ENCODE measurements at places on chromosomes 7 and 10.

DNA sequence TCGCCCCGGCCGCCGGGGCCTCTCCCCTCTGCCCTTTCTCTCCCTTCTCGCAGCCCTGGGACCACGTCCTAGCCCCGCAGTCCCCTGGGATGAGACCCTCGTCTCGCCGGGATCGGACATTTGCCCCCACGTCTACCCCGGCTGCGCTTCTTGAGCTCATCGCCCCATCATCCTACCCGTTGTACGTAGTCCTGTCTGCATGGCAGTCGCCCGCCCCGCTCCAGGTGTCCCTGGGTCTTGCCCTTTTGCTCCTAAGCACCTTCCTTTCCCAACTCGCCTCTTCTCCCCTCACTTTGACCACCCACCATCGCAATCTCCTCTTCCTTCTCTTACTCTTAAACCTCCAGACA, 582 bp downstream of the TPST1 start:
- no peak for DNase-seq

GRCh38 chr10:124320778-124321432, 97.8 kb downstream of the OAT start:
- no peak for DNase-seq

- DNase-seq: no peak
Observed at GRCh38 chr7:137258552-137258951, 85.0 kb downstream of the PTN start.

DNA sequence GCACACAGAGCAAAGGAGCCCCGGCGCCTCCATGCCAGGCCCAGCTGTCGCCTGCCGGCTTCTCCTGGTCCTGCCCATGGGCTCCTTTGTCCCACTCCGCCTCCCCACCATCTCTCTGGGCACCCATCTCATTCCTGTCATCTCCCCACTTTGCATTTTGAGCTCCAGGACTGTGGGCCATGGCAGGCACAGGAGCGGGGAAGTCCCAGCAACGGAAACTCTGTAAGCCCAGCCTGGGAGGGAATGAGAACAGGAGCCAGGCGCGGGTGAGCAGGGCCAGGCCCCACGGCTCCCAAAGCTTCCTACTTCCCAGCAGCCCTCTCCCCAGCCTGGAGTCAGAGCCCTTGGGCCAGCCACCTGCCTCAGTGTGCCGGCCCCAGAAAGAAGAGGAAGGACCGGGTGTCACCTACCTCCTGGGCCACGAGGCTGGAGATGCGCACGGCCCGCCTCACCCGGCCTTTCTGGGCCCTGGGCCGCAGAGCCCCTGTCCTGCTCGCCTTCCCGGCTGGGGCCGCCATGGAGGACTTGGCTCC, 23.1 kb downstream of the KCNH2 start:
- no peak for DNase-seq

DNA sequence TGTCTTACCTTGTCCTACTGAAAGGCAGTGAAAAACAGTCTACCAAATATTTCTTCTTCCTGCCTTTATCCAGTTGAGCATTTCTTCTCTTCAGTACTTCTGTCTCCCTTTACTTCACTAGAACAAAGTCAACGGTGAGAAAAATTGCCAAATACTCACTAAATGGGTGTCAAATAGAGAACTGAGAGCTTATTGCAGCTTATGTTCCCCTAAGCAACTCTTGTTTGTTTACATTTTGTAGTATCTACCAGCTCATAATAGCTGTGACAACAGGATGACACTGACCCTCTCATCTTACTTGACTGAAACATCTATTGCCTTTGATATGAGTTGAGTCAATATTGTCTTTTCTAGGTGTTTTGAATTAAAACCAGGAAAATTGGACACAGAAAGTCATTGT, 327.9 kb upstream of the SORCS1 start:
- no peak for DNase-seq

- DNase-seq: no peak
Observed at GRCh38 chr7:118559207-118559606, 334.7 kb downstream of the ANKRD7 start.

DNA sequence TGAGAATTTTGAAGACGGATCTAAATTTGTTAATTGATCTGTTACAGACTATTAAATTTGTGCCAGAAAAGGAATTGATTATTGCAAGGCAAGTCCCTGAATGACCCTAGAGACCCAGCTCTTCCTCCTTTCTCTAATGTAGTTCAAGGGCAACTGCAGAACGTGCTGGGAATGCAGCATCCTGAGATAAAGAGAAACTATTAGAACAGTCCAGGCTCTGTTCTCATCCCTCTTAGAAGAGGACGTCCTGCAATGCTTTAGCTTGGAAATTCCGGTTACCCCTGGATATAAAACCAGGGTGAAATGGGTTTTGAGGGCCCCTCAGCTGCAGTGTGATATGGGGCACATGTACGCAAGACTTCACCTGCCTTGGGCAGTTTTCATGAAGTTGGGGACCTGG, 67.3 kb downstream of the PTN start:
- DNase-seq: no peak

- no peak for DNase-seq
Observed at GRCh38 chr7:73811760-73812168, 19.0 kb upstream of the CLDN4 start.

DNA sequence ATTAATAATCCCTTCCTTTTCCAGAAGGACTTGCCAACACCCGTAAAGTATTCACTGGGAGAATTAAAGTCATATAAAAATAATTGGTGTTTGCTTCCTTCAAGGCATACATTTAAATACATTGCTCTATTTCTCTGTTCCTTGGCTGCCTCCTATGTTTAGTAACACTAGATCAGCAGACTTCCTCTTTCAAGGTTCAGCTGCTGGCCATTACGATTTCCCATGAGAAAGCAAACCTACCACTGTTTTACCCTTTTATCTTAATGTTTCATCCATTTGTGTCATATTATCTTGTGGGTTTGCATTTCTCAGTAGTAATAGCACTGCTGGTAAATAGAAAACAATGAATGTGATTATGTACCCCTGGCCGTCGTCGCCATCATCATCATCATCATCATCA, 313.8 kb upstream of the BMPER start:
- no peak for DNase-seq

GRCh38 chr7:88346357-88346756, 39.7 kb upstream of the STEAP4 start:
- no peak for DNase-seq

- no peak for DNase-seq
Observed at GRCh38 chr10:22615819-22616499, 98.4 kb downstream of the PIP4K2A start.

DNA sequence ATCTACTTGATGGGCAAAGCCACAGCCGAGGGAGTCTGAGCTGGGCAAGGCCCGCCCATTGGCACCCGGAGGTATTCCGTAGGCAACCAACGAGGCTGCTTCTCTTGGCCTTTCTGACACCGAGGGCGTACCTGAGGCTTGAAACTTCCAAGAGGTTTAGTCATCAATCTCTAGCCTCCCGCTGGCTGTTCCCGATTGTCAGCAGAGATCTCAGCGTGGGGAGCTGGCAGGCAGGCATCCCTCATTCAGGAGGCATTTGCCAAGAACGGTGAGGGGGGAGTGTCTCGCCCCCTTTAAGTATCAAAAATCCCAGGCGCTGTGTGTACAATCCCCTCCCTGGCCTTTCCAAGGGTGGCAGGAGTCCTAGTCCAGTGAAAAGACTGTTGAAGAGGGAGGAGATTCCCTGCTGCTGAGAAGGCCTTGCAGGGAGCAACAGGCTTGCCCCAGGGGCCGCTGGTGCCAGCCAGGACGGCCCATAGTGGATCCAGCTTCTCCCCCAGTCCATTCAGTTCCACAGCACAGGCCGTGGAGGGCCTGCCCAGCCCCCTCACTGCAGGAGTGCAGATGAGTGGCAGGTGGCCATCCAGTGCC, 39.7 kb downstream of the OAT start:
- DNase-seq: no peak

DNA sequence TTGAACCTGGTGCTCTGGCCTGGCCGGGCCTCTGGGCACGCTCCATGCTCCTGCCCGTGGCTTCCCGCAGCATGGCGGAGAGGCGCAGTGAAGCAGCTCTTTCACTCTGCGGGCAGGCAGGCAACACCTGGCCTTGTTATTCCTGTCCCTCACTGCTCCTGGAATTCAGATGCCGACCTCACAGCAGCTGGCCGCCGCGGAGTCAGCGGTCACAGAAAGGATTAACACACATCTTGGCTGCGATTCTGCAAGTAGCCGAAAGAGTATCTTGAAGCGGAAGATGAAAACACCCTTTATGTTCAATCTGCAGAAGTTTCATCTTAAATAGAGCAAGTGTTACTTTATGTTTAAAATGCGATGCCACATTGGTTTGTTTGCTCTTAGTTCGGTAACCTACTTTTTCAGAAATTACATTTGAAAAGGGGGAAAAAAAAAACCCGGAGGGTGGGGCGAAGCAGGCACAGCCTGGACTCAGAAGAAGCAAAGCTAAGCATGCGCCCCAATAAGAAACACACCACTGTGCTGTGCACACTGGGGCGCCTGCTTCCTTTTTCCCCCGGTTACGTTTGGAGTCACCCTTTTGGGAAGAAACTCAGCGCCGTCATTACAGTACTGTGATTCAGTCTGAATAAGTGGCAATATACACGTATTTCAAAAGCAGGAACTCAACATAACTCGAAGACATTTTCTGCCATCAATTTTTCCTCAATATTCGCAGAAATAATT, 42.3 kb downstream of the BRI3 start:
- DNase-seq: no peak

DNA sequence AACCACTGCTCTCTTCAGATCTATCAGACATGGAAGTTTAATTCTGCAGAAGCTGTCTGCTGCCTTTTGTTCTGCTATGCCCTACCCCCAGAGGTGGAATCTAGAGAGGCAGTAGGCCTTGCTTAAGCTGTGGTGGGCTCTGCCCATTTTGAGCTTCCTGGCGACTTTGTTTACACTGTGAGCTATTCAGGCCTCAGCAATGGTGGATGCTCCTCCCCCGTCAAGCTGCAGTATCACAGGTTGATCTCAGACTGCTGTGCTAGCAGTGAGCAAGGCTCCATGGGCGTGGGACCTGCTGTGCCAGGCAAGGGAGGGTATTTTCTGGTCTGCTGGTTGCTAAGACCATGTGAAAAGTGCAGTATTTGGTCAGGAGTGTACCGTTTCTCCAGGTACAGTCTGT, 45.1 kb upstream of the CDK14 start:
- no peak for DNase-seq

DNA sequence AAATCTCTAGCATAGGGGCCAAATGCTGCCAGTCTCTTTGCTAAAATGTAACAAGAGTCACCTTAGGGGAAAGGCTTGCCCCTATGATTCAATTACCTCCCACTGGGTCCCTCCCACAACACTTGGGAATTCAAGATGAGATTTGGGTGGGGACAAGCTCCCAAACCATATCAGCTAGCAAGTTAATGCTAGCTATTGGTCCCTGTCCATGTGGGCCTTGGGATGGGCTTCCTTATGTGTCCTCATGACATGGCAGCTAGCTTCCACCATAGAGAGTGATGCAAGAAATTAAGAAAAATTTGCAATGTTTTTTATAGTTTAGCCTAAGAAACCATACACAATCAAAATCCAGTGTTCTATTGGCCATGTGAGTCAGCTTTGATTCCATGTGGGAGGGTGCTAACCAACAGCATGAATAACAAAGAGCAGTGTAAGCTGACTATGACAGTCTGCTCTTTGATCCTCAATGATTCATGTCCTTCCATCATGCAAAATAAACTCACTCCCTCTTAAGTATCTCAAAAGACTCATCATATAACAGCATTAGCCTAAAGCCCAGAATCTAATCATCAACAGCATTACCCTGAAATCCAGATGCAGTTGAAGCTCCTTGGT, 21.7 kb upstream of the ZNF365 start:
- DNase-seq: no peak

GRCh38 chr10:44811072-44811471, 100.1 kb upstream of the TMEM72 start:
- no peak for DNase-seq

DNA sequence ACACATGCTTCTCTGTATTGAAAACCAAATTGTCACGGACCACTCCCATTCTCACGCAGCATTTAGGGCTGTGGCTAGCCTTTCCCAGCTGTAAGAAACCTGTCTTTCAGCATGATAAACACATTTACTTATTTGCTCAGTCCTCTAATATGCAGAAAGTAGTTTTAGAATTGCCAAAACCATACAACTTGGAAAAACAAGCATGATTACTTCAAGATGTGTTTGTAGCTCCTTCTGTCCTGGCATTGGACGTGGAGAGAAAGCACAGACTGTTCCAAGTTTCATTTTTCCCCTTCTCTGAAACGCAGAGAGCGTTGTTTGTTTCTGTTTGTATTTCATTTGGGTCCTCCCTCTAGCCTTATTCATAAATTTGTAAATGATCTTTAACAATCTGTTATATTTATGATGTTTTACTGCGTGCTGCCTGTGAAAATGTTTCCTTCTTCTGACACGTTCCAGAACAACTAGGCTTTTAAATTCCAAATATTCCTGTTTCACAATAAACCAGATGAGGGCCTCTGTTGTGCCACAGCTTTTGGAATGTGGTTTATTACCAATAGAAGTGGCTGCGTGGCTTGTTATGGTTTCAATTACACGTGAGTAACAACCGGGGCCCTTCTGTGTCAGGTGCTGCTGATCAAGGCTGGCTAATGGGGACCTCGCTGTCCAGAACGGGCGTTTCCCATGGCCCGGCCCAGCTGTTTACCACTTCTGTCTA, 26.1 kb downstream of the MNX1 start:
- DNase-seq: no peak

DNA sequence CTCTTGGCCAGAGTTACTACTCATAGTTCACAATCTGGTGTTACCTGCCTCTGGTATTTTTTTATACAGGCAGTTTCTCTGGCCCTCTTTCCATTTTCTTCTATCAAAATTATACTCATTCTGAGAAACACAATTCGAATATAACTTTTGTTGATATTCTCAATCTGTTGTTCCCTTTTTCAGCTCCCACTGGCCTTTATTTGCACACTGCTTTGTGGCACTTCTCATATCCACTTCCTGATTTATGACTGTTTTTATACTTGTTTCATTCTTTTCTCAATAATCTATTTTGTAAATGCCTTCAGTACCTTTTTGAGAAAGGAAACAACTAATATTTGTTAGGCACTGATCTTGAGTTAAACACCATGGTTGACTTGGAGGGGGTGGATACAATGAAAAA, 93.8 kb upstream of the HDAC9 start:
- DNase-seq: no peak

DNA sequence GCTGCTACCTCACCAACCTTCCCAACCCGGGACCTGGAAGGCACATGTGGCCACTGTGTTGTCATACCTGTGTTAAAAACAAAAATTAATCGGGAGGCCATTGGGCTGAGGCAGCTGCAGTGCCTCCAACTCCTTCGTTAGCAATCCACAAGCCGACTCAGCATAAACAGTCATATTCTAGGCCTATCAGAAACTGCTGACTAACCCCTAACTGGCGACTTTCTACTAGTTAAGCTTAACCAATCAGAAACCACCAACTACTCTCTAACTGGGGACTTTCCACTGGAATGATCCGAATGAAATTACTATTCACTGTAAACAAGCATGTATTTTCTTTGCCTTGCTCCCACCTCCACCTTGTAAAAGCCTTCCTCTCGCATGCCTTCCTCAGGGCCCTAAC, 14.1 kb upstream of the TMEM72 start:
- no peak for DNase-seq

GRCh38 chr10:89280508-89280907, 21.3 kb upstream of the IFIT2 start:
- no peak for DNase-seq
